ENCODE measurements at places on chromosomes 16 and 17.
A peak's percentile ranks its signal among the peaks of the same experiment; 100 is the strongest.

GRCh38 chr17:68053231-68054013 is 17.9 kb downstream of the KPNA2 start:
- no peak for DNase-seq

- no peak for DNase-seq
Measured at GRCh38 chr17:46162866-46163265, 30.4 kb downstream of the KANSL1 start.

DNA sequence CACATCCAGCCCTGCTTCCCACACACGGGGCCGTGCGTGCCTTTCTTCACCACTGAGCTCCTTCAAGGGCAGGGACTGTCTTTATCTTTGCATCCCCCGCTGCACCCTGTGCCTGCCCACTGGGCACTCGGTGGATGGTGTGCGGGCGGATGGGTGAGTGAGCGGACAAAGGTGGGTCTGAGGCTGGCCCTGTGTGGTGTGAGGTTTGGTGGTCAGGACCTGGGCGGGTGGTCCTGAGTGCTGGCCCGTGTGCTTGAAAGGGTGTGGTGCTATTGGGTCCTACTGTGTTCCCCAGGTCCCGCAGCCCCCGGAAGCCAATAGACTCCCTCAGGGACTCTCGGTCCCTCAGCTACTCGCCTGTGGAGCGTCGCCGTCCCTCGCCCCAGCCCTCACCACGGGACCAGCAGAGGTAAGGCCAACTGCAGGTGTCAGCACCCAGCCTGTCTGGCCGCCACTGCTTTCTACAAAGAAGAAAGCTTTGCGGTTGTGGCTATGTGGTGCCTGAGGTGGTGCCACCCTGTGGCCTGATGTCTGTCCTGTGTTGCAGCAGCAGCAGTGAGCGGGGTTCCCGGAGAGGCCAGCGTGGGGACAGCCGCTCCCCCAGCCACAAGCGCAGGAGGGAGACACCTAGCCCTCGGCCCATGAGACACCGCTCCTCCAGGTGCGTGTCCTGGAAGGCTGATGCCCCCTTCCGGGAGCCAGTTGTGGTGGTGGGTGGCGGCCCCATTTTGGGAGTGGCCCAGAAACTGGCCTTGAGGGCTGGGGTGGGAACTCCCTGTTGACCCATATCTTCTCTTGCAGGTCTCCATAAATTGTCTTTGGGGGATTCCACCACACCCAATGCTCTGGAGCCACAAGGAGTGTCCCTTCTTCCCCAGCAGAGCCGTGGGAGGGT is 6.8 kb downstream of the ELOB start:
- no peak for DNase-seq

GRCh38 chr17:19904924-19905323 is 37.2 kb upstream of the ULK2 start:
- DNase-seq: no peak

DNA sequence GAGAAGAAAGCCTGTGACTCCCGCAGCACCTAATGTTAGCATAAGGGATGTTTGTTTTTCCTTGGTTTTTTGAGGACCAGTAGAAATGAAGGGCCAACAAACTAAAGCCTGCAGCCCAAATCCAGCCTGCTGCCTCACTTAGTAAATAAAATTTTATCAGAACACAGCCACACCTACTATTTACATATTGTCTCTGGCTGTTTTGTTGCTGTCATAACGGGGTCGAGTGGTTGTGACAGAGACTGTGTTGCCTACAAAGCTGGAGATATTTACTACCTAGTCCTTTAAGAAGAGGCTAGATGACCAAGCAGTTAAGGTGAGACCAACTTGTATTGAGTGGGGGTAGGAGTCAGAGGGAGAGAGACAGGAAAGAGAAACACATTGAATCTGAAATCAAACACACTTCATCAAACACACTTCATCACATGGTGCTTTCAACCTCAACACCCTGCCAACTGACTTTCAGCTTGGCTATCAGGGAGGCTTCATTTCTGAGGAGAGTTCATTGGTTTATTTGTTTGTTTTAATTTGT is 546.3 kb upstream of the CDH11 start:
- DNase-seq: no peak

DNA sequence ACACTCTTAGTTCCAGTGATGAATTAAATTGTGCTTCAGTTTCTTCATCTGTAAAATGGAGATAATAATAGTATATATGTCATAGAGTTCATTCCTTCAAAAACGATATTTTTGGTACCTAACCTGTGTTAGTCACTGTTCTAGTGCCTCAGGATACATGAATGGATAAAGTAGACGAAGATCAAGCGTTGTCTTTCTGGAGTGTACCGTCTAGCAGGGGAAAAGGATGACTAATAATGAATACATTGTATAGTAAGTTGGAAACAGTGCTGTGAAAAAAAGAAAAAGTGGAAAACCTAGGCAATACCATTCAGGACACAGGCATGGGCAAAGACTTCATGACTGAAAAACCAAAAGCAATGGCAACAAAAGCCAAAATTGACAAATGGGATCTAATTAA is 8.6 kb downstream of the KRT10 start:
- no peak for DNase-seq

DNA sequence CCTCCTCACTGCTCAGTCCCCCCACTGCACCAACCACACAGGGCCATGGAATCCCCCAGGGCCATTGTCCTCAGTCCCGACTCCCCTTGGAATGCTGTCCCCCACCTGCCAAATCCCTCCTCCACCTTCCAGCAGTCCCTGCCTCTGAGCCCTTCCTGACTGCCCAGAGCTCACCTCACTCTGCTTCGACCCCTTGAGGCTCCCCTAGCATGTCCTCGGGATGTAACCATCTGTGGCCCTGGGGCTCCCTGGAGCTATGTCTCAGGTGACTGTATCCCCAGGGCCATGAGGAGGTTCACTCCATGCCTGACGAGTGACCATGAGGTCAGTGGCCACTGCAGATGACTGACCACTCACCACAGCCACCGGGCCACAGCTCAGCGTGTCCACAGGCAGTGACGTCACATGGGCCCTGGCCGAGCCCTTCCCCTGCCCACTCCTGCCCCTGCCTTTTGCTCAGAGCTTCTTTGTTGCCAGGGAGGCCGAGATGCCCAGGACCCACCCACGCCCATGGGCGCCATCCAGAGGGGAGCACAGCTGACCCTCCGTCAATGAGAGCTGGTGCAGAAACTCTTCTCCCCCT is 7.7 kb upstream of the PIEZO1 start:
- no peak for DNase-seq

DNA sequence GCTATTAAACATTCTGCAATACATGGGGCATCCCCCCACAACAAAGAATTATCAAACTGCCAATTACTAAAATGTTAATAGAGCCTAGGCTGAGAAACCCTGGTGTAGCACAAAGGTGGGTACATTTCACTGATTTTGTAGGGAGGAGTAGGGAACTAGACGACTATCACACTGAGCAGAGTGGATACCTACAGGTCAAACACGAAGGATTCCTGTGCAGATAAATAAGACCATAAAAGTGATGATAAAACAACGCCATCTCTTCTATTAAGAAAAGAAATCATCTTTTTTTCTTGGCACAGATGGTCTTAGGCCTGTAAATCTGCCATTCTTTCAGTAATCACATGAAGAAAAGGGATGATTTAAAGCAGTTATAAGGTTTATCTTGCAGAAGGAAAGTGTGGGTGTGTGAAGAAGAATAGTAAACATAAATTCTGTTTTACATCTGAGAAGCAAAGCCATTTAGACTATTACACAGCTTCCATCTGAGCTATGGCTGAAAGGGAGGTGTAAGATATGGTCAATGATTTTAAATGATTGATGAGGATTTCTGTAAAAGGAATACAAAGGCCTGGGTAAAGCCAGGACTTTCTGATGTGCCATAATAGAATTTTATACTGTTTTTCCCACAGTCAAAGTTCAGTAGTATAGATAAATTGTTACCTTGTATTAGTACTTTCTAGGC is 429.4 kb upstream of the GOT2 start:
- no peak for DNase-seq

- DNase-seq: no peak
Measured at GRCh38 chr17:55859301-55859795, 108.5 kb downstream of the PCTP start.

DNA sequence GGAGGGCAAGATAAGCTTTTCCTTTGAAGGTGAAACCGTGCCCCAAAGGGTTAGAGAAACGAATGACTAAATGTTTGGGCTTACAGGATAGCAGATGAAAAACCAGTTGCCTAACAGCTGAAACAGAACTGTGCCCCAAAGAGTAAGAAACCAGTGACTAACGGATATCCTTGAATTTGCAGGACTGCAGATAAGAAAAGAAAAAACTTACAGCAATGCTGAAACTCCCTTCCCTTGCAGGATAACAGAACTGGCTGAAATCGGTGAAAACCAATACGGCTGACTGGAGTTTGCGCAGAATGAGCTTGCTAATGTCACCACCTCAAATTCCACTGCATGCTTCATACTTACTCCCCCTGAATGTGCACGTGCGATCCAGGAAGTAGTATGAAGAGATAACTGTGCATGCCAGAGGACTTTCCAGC is 175.2 kb upstream of the NLRP1 start:
- no peak for DNase-seq

GRCh38 chr17:43359469-43360110 is 39.2 kb upstream of the ARL4D start:
- DNase-seq: peak; percentile 5

DNA sequence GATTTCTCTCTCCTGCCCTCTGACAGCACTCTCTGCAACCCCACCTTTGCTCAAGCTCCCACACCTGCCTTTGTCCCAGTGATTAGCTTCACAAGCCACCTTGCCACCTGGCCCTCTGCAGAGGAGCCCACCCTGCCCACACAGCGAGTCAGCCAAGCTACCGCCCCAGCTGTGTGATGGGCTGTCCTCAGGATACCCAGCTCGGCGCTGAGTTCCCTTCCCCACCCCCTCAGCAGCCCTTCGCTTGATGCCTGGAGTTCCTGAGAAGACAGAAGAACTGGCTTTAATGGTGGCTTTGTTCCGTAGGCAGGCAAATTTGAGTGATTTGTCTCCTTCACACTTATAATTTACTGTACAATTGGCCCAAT is 266.4 kb downstream of the CBLN1 start:
- DNase-seq: no peak

- no peak for DNase-seq
Measured at GRCh38 chr17:73325527-73325842, 13.7 kb upstream of the CDC42EP4 start.

GRCh38 chr16:54034684-54035083 is 251.9 kb downstream of the IRX3 start:
- DNase-seq: no peak

GRCh38 chr17:55784666-55785065 is 33.8 kb downstream of the PCTP start:
- no peak for DNase-seq

- DNase-seq: no peak
Measured at GRCh38 chr16:58339452-58339981, 44.7 kb upstream of the PRSS54 start.

- DNase-seq: no peak
Measured at GRCh38 chr17:75498726-75499213, 16.6 kb downstream of the CASKIN2 start.

- no peak for DNase-seq
Measured at GRCh38 chr17:82869536-82869935, 29.7 kb upstream of the ZNF750 start.

DNA sequence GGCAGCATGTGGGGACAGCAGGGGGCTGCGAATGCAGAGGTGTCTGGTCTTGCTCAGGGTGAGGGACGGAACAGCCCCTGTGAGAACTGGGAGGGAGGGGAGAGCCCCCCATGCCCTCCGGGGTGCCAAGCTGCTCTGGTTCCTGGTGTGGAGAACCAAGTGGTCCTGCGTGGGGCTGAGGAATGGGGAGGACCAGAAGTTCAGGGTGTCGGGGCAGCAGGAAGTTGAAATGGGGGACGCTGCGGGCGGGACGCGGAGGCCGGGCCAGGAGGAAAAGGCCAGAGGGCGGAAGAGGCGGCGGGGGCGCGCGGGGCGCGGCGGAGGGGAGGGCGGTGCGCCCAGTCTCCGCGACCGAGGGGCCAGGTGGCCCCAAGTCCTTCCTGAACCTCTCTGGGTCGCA is 3.6 kb downstream of the ALDH3A1 start:
- no peak for DNase-seq

DNA sequence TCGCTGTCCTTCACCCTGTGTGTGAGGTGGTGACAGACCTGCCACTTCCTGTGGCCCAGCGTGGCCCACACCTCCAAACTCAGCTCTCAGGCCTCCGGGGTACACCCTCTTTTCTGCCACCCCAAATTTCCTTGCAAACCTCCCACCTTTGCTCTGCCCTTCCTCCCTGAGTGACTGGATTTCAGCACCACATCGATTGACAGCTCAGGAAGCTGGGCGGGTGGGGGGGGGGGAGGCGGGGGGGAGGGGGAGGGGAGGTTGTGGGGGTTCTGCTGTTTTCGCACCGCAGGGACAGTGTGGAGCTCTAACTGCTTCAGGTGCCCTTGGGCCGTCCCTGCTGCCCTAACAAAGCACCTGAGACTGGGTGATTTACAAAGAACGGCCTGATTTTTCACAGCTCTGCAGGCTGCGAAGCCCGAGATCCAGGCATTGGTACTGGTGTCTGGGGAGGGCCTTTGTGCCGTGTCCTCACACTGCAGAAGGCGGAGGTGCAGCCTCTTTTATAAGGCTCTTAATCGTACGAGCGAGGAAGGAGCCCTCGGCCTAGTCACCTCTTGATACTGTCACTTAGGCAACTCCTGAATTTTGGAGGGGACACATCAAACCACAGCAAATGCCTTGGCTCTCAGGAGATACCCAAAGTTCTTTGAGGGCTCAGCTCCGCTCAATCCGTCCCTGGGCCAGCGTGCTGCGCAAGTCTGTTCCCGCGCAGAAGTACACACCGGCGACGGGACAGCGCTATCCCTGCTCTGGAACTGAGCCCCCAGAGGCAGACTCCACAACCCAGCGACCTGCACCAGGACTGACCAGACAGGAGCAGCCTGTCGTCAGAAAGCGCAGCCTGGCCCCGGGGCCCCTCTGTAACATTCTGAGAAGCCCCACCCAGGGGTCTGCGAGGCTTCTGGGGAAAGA is 3.6 kb downstream of the NDUFAF8 start:
- no peak for DNase-seq

DNA sequence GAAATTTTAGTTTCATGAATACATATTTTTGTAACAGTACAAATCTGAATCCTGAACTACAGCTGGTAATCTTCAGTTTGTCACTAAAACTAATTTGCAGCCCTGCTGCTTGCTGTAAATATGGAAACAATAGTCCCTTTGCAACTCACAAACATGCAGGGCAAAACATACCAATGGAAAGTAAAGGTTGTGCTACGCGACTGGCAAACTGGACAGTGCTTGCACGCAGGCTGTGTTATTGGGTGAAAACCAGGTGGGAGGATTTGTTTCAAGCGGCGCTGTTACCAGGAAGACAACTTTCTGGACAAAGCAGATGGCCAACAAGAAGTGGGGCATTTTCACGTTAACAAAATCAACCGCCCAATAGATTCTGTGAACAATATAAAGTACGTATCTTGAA is 93.5 kb downstream of the CDYL2 start:
- DNase-seq: no peak

DNA sequence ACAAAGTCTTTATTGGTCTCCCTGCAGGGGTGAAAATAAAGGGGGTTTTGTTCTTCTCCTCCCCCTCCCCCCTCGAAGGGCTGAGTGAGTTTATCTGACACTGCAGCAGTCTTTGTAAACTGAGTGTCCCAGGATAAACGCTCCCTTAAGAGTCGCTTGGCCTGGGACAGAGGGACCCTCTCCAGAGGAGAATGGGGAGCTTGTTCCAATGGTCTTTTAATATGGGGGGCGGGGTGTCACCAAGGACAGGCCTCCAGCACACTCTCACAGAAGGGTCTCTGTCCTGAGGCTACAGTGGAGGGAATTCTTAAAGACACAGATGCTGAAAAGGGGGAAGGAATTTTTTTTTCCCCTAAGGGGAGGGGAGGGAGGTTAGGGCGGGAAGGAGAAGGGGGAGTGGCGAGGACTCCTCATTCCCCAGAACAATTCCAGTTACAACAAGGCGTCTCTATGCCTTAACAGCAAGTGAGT is 455.5 kb downstream of the SOX9 start:
- no peak for DNase-seq

GRCh38 chr17:65544672-65545071 is 16.8 kb downstream of the AXIN2 start:
- DNase-seq: no peak

Measured in CD4-positive, alpha-beta T cell treated with Interleukin-1 beta for 1 hour (primary cell).